ENCODE measurements at places on chromosomes 2 and 18.

DNA sequence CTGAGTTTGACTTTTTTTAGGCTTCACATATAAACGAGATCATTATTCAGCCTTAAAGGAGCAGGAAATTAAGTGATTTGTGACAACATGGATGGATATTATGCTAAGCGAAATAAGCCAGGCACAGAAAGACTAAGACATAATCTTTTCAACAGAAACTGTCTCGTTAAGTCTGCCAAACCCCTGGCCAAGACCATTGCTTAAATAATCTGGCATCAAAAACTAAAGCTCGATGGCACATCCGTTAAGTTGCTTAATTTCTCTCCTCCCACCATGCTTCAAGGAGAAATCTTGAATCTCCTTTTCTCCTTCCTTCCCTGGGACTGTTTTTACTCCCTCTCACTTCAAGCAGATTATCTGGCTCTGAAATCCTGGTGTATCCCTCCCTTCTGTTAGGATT is 140.3 kb downstream of the GALNT14 start:
- DNase-seq, result no peak

DNA sequence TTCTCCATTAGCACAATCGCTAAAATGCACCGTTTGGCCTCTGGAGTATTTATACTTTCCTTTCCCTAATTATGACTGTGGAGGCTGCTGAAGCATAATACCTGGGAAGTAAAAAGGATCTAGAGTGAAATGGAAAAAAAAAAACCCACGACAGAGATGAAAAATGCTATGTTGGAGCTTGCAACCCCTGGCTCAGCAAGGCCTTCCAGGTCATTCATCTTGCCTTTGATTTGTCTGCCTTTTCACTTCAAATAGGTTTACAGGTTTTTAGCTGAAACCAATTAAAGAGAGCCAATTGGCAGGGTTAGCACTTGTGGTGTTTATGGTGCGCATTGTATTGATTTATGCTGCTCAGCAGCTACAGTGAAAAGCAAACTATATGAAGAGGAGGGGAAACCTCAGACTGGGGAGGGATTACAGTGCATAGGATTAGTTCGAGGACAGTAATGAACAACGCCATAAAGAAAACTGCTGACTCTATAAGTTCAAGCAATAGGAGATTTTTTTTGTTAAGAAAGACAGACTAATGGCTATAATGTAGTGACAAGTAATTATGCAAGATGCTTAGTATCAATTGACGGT is 347.9 kb downstream of the MEIS1 start:
- DNase-seq, result no peak

DNA sequence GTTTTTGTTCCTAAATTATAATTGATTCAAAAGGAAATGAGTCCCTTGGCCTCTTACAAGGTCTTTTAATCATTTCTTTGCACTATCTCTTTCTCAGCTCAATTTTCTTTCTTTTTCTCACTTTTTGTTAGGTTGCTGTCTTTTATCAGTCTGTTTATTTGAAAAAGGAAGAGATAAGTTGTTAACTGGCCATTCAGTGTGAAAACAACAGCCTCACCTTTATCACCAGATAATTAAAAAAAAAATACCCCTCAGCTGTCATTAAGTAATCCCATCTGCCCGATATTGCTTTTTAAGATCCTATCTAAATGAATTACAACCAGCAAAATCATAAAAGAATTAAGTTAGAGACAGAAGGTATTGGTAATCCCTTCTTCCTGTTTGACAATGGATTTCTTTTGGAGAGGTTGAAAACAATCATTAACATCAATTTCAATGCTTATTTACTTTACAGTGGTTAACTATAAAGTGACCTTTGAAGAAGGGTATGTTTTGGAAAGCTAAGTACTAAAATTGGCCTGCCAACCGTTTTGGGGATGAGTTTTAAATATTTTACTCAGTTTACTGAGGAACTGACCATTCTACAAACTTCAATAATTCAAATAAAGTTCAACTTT is 104.9 kb downstream of the TGIF1 start:
- no peak for DNase-seq

DNA sequence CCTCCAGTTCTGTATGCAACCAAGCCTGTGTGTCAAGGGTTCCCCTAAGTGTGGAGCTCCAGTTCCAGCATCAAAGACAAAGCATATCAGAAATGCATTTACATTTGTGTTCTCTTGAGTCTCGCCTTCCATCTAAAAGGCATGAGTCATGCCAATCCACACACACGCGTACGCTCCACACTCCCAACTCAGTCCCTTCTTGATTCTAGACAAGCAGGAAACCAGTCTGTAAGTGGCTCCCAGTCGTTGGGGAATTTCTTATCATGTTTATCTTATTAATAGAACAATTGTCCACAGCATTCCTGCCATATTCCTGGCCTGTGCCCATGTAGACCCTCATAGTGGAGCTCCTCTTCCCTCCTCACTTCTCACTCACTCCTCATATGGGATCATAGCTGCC is 86.4 kb upstream of the SLC35G4 start:
- no peak for DNase-seq

DNA sequence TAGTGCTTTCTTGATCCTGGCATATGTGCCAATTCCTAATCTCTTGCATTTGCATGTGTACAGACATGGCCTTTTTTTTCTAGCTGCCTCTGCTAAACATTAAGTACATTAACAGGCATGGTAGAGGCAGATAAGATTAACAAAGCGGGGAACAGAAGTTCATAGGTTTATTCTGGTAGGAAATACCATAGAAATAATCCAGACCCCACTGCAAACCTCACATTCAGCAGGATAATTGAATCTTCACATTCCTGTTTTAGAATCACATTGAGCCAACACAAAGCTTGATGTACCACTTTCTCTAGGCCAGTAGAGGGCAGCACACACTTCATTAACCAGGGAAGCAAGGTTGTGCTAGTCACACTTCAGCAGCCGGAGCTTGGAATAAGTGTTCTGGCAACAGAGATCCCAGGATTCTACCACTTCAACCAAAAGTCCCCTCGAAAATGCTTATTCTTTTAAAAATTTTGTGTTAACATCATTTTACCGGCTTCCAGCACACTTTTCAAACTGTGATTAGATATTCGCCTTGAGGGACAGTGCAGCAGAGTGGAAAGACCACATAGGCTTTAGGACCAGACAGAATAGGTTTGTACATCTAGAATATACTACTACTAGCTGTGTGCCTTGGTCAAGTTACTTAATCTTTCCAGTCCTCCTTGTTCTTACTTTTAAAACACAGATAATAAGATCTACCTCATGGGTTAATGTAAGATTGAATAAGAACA is 420.2 kb upstream of the CHST9 start:
- peak; percentile 62 for DNase-seq

GRCh38 chr2:71816815-71817214 is 330.8 kb downstream of the CYP26B1 start:
- DNase-seq, result no peak

DNA sequence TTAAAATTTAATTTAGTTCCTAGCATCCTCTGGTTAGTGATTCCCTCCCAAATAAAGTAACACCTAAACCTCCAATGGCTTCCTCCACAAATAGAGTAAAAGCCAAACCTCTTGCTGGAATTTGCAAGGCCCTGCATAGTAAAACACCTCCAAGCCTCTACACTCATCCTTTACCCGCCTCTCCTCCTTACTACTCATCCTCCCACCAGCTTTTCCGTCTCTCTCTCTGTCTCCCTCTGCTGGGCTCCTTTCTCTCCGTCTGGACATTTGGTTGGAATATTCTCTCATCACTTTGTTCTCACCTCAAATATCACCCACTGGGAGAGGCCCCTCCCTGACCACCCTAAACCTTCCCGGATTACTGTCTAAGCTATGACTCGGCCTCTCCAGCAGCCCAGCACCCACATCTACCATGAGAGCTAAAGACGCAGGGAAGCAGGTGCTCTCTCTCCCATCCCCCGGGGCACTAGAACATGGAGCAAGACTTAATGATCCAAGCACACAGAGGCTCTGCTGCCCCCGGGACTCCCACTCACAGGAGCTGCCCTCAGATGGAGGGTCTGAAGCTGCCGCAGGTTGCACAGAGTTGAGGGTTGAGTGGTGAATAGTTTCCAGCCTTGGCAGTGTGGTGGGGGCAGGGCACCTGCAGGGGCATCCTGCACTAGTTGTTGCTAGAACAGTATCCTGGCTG is 167.2 kb downstream of the FBXO15 start:
- peak; percentile 16 for DNase-seq

DNA sequence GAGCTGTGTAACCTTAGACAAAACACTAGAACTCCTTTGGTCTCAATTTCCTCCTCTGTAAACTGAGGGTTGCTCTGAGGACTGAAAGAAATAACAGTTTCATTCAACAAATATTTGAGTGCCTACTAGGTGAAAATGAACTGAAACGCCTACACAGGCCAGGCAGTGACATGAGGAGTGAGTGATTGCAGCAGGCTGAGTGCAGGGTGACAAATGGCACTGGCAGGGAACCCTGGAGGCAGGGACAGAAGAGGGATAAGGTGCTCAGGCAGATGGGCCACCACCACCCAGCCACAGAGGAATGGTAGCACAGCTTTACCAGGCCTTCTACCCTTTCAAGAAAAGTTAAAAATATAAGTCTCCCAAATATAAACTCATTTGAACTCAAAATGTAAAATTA is 11.5 kb upstream of the RNU4ATAC start:
- no peak for DNase-seq

DNA sequence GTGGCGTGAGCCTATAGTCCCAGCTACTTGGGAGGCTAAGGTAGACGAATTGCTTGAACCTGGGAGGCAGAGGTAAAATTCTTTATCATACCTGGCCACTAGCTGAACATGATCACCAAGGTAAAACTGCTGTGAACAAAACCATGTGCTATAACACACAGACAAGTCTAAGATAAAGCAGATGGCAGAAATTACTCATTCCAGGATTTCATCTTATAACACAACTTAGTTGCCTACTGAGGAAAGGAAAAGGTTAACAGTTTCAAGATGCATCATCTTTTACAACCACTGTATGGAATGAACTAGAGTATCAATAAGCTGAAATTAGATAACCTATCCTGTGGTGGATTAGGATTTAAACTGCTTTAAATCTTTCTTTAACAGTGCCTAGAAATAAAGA is 8.3 kb downstream of the ARL5A start:
- DNase-seq, result no peak
